Activated CD4-positive, CD25-positive, alpha-beta regulatory T cell treated with anti-CD3 and anti-CD28 coated beads, Interleukin-2, amount 50 U/mL, for 16 hours (primary cell): ENCODE measurements at places on chromosomes 7 and 10.

DNA sequence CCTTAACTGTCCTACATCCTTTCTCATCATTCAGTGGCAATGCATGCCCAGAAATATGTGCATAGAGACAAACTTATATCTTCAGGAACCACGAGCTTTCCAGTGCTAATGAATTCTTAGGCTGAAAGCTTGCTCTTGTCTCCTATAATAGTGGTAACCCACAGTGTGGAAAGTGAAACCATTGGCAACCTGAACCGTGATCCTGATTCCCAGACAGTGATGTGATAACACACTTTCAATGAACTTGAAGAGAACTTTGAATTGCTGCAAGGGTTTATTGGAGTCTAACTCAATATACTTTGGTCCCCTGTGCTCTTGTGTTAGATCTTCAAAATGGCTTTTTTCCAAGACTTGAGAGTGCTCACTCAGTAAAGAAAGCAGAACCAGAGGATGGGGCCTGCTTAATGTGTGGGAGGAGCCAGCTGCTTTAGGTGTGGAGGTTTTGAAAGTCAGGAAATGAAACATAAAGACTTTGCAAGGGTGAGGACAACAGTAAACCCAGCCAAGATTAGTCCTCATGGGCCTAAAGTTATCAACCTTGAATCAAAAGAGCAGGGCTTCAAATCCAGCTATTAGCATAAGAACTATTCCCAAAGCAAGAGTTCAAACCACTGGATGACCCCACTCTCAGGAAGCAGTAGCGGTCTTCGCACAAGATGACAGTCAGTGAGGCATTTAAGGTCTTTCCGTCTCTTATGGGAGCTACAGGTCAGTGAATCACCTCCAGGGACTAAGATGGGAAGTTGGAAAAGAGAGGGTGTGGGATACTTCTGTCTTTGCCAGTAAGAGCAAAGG lies 332.4 kb upstream of the NRP1 start:
- no peak for DNase-seq

- no peak for DNase-seq
Measured at GRCh38 chr7:31893365-31893764, 176.8 kb downstream of the PDE1C start.

DNA sequence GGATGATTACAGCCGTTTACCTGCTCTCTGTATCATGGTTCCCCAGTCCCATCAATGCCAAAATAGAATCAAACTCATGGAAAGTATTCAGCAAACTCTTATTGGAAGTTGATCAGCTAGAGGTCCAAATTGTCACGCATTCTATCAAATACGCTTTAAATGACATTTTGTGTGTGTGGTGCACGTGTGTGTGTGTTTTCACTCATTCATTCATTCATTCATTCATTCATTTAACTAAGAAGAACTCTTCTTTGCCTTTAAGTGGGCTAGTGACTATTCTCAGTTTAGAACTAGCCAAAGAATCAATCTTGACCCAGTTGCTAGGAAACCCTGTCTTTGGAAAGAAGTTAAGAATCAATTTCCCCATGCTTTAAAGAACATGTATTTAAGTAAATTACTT lies 102.8 kb downstream of the RTKN2 start:
- no peak for DNase-seq

DNA sequence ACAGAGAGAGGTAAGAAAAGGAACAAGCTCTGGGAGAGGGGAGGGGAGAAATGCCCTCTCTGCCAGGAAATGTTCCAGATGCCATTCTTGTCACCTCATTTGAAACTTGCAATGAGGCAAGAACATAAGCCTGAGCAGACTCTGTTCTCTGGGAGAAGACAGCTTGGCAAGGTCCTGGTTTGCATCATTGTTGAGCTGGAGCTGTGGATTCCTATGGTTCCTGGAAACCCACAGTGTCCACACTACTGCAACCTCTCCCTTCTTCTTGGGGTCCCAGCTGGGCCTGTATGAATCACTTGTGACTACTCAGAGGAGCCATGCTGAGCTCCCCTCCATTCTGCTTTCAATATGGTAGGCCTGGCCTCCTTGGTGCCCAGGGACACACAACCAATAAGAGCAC lies 60.8 kb upstream of the HECTD2 start:
- no peak for DNase-seq

- no peak for DNase-seq
Measured at GRCh38 chr7:66255534-66256100, 50.5 kb downstream of the TPST1 start.

- no peak for DNase-seq
Measured at GRCh38 chr10:131776496-131776895, 124.3 kb upstream of the PPP2R2D start.

- DNase-seq, result no peak
Measured at GRCh38 chr7:2069472-2069860, 163.3 kb downstream of the MAD1L1 start.

DNA sequence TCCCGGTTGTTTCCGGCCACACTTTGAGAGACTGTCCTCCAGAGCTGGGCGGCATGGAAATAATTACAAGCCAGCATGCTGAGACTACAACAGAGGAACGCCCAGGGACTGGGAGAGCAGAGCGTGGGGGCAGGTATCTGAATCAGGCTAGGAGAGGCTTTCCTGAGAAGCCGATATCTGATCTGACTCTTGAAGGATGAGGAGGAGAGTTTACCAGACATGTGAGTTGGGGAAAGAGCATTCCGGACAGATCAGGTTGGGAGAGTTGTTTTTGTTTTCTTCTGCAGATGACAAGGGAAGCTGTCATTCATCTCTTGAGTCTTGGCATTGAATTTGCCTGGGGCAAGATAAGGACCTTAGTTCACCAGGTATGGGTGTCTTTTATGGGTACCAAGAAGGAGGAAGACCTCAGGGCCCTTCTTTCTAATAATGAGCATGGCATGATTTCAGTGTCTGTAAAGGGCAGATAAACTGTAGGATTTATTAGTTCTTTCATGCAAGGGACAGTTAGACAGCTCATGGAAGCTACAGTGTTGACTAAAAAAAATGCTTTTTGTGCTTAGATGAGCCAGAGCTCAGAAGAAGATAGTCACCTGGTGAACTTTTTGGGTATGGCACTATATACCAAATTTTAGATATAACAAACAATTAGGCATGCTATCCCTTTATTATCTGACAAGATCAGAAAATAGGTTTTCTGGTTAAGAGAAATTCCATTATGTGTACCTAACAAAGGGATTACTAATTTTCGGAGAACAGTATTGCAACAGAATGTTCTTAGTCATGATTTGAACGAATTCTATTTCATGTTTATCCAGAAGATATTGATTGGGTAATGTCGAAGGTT lies 36.2 kb downstream of the WBP1L start:
- no peak for DNase-seq

DNA sequence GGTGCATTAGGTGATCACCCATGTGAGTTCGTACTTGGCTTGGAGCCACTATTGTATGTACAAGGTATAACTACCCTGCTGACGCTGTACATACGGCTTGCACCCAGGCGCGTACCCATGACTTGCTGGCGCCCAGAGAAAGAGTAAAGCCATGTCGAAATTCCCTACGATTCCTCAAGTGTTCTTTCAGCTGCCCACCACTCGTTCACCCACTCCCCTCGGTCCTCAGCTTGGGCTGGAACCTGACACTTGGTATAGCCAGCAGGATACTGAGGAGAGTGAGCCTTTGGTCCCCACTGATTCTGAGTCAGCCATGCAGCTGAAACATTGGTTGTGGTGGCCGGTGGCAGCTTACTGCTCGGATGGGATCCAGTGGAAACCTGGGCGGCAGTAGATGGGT lies 241.5 kb downstream of the CACNA2D1 start:
- no peak for DNase-seq

- DNase-seq, result no peak
Measured at GRCh38 chr7:116028787-116029186, 1.8 kb downstream of the TFEC start.

DNA sequence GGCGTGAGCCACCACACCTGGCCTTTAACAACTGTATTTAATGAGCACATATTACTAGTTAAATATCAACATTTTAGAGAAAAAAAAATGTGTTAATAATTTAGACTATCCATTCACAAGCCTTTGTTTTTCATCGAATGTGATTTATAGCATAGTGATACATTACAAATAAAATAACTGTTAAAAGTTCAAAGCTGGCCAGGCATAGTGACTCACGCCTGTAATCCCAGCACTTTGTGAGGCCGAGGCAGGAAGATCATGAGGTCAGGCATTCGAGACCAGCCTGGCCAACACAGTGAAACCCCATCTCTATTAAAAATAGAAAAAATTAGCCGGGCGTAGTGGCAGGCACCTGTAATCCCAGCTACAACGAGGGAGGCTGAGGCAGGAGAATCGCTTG lies 72.7 kb downstream of the HACD1 start:
- DNase-seq, result no peak

DNA sequence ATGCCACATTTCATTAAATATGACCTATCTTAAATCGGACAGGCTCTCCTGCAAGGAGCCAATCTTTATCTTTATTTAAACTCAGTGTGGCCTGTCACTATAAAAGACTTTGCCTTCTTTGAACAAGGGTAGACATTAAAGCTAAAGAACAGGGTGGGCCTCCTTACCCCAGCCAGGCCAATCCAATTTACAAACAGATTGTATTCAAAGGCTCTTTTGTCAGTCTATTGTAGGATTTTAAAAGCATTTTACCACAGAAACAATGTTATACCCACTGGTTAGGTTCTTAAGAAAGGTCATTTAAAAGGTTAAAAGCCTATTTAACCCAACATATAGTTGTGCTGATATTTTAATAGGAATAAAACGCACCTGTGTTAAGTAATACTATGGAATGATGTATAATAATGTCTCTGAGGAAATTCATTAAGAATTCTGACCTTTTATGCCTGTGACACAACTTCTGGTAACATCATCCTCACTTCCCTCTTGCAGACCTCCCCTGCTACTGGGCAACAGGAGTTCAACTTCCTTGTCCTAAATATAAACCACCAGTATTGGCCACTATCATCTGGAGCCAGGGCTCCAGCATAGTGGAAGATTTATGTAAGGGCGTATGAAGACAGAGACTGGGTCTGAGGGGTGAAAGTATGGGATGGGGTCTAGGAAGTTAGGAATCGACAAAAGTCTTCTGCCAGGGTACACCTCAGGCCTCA lies 32.5 kb downstream of the MTERF1 start:
- no peak for DNase-seq

- DNase-seq, result no peak
Measured at GRCh38 chr10:14077430-14077829, 253.3 kb downstream of the FRMD4A start.

DNA sequence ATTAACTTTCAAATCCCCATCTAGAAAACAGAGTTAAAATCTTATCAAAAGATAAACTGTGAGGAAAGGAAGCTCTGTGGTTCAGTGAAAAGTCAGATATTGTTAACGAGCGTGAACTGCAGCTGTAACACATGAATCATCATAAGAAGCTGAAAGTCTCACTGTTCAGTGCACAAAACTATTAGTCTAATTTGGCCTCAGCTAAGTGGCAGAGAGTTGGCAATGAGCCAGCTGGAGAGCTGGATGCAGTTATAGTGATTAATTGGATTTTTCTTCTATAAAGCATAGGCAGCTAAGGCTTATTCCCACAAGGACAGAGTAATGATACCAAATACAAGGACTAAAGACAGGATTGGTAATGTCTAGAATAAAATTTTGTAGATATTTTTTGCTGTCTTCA lies 101.1 kb upstream of the ABCB5 start:
- no peak for DNase-seq

- no peak for DNase-seq
Measured at GRCh38 chr10:108782411-108782810, 1140.9 kb downstream of the XPNPEP1 start.

DNA sequence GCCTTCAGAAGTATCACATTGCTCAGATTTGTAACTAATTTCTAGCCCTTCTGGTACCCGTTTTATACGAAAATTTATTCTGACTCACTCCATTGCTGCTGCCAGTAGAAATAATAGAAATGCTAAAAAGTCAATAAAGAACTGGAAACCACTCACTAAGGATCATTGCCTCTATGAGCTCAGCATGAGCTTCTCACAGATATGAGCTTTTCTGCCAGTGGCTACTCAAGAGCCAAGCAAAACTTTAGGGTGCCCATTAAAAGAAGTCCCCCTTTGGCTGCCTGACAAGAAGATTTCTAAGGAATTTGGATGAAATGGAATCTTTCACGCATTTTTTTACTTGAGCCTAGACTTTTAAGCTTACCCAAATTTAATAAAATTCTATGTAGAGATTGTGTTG lies 52.5 kb downstream of the GPR37 start:
- DNase-seq, result no peak

DNA sequence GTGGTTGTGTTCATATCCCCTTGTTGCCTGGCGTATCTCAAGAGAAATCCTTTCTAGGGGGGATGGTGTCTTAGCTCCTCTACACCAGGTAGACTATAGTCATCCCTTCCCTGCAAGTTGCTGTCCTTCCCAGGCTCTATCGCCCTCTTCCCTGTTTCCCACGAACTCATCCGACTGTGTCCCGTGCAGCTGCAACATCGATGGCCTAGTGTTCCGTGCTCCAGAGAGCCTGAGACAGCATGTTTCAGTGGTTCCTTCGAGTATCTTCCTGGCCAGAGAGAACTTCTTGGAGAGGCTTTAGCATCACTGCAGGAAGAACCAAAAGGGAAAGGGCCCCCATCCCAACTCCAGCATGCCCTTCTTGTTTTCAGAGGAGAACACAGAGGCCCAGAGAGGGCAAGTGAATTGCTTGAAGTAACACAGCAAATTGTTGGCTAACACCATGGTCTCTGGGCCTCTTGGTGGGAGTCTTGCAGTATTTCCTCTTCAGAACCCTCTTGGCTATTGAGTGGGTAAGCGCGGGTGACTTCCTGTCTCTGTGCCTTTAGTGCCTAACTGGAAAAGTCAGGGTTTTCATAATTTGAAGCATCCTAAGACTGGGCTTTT lies 162.9 kb downstream of the RGS10 start:
- no peak for DNase-seq

DNA sequence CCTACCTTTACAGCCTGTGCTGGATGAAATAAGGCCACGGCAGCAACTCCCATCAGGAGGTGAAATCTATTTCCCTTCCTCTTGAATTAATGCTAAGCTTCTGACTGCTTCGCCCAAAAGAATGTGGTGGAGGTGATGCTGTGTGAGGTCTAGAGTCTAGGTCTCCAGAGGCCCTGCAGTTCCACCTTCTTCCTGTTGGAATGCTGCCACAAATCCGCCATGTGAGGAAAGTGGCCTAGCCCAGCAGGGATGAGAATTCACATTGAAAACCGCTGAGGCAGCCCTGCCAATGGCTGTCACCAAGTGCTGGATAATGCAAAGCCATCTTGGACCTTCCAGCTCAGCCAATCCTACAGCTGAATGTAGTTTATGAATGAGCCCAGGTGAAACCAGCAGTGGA lies 28.0 kb downstream of the RHOBTB1 start:
- no peak for DNase-seq

GRCh38 chr7:116218051-116218645 lies 7.8 kb downstream of the TES start:
- no peak for DNase-seq

DNA sequence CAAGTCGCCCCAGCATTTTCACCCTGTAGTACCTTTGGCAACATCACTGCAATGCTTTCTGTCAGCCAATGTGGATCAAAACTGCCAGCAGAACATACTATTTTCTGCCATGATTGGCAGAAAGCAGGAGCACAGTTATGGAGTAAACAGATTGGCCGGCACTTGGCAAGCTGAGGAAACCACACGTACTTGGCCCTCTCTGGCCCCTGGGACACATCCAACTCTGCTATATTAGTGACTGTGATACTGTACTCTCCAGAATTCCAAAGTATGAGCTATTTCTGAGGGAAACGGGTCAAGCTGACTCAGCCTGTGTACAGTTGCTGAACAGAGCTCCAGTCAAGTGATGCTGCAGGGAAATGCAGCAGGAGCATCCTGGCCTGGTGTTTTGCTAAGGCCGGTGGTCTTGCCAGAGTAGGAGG lies 39.8 kb upstream of the LANCL2 start:
- DNase-seq, result no peak

GRCh38 chr7:155489862-155490696 lies 32.1 kb downstream of the EN2 start:
- no peak for DNase-seq

- no peak for DNase-seq
Measured at GRCh38 chr7:153245809-153246208, 486.3 kb downstream of the ACTR3B start.
